ENCODE measurements at places on chromosomes 3 and 15.

- DNase-seq = no peak
Observed at GRCh38 chr3:72560846-72561675, 287.2 kb downstream of the SHQ1 start.

DNA sequence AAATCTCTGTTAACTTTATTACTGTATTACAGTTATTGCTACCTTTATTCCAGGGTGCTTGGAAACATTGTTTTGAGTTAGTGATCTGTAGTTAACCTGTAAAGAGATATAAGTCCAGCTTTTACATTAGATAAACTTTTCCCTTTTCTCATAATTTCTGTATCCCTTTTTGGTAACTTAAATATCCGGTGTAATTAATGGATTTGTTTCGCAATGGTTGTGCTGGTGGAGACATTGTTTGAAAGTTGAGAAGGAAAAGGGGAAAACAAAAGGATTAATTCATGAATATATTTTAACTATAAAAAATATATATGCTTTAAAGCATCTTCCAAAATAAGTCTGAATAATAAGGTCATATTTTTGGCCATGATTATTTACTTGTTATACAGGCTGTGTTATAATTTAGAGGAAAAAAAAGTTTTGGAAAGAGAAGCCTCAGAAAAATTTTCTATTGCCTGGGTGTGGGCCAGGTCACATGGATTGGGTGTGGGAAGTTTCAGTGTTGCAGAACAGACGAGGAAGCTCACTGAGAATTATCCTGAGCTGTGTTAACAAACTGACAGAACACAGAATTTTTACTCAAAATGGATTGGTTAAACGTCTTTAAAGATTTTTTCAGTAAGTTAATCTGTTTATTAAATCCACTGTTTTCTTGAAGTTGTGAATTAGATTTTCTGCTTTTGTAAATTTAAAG, 27.7 kb upstream of the IL20RB start:
- DNase-seq = no peak

DNA sequence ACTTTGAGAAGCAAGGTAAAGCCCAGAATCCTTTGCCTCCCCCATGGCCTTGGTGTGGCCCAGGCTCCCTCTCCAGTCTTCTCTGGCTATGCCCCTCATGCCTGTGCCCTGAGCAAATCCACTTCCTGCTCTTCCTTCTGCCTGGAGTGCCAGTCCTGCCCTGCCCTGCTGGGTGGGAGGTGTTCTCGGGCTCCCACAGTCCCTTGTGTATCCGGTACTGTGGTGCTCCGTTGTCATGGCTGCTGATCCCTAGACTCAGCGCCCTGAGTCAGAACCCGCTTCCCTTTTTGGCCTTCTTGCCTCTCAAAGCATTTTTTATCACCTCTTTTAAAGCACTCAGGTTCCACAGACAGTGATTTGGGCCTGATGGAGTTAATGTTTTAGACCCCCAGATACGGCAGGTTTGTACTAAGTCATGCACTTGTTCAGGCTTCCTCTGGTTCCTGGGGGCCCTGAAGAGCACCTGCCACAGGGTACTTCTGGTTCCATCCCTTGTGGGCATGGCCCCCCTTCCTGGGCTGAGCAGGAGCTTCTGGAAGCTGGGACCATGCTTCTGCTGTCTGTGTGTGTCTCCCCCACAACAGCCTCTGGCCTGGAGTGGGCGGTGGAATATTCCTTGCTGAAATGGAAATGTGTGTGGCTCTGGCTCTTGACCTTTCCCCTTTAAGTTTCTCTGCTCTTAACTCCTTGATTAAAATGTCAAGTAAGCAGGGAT, 29.6 kb upstream of the ADAMTS7 start:
- DNase-seq = no peak

- no peak for DNase-seq
Observed at GRCh38 chr3:147793841-147794240, 384.7 kb downstream of the ZIC1 start.

DNA sequence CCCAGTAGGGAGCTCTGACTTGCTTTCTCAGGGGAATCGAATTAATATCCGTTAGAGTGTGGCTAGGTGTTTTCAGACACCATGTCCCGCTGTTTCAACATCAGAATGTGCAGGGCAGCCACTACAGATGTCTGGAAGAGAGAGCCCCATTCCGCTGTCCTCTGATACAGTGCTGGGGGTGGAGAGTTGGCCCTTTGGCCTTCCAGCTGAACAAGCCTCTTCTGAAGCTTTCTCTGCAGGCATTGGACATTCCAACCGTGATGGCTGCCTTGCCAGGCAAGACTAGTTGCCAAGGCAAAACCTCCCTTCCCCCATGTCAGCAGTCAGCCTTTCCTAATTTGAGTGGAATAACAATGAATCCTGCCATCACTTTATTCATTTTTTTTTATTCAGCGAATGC, 1.5 kb downstream of the FAH start:
- no peak for DNase-seq

- no peak for DNase-seq
Observed at GRCh38 chr3:27072810-27073651, 296.2 kb downstream of the NEK10 start.

GRCh38 chr15:68354923-68355322, 77.0 kb downstream of the ITGA11 start:
- peak; percentile 21 for DNase-seq

DNA sequence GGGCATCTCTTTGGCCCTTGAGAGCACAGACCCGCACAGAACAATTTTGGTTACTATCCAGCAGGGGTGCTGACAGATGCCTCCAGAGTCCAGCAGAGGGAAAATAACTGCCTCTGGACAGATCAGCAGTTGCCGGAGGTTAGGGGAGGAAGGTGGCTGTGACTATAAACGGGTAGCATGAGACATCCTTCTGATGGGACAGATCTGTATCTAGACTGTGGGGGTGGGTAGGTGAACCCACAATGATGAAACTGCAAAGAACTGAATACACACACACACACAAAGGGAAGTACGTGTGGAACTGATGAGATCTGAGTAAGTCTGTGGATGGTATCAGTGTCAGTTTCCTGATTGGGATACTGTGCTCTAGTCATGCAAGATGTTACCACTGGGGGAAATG, 21.2 kb downstream of the ADAMTS7 start:
- DNase-seq = peak; percentile 81

DNA sequence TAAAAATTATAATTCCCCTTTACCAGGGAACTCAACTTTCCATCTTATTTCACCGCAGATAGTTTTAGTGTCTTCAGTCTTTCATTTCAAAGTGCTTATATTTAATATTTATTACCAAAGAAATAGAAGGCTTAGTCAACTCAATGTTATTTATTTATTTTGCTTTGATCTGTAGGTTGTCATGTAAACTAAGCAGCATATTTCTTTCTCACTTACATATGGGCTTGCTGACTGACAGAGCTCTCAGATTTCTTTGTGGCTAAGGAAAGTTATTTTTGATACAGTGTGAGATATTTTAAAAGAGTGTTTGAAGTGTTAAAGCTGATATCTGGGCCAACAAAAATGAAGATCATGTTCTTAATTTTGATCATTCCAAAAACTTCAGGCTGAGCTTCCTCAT, 331.4 kb downstream of the ROBO1 start:
- no peak for DNase-seq

DNA sequence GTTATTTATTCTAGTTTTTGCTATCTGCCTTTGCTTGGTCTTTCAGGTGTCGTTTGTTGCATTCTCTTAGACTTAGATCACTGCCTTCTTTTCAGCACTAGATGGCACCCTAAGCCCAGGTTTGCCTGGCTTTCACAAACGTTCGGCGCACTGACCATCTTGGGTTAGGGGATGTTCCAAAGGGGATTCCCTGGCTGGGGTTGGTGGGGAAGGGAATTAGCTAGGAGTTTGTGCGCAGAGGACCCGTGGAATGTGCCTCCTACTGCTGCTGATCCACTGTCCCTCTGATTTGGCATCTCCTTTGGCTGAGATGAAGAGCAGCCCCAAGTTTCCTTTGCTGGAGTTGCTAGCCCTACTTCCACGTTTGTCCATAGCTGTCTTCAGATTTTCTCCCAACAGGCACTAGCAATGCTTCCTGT, 33.9 kb downstream of the PFN2 start:
- DNase-seq = no peak

GRCh38 chr3:100971798-100972197, 21.4 kb downstream of the ABI3BP start:
- DNase-seq = no peak

- no peak for DNase-seq
Observed at GRCh38 chr15:100259266-100259665, 82.5 kb downstream of the ADAMTS17 start.
